Vein endothelial cell (primary cell): ENCODE measurements at places on chromosomes 4 and X. TPM values are rescaled to one million over a fixed set of nuclear protein-coding genes. Genes with fewer than 3 reads are reported as not detected.

Gene TRO
- 2.9 and 4.5 TPM in 2 replicates for total RNA-seq

Gene TDO2
- not detected in 2 replicates for total RNA-seq

Gene GPAT3
- 2.6 and 6.7 TPM in 2 replicates for total RNA-seq

Gene GAB3
- 9.4 and 18.0 TPM in 2 replicates for total RNA-seq
